ENCODE measurements at places on chromosomes 7 and 10.
A peak's percentile ranks its signal among the peaks of the same experiment; 100 is the strongest.

GRCh38 chr7:151717415-151717814 is 159.5 kb downstream of the PRKAG2 start:
- DNase-seq: no peak

- no peak for DNase-seq
Observed at GRCh38 chr7:142328551-142328950, 70.7 kb upstream of the PRSS58 start.

DNA sequence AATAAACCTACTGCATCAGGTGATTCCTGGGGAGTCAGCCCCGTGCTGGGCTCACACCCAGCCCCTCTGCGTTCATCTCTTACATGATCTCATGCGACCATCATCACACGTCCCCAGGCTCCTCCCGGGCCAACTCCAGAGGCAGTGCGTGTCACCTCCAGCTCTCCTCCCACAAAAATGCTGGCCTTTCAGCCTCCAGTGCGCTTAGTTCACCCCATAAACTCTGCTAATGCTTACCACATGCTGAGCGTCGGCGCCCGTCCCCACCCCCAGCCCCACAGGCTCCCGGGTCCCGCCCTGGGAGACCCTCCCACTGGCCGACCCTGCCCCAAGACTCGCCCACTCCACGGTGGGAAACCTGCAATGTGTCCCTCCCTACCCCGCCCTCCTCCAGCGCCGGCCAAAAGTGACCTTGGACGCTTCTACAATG is 816 bp upstream of the SDK1 start:
- peak; percentile 42 for DNase-seq

GRCh38 chr10:33056828-33057596 is 99.0 kb upstream of the ITGB1 start:
- DNase-seq: no peak

- no peak for DNase-seq
Observed at GRCh38 chr10:91313796-91314485, 93.5 kb downstream of the PCGF5 start.

GRCh38 chr7:46672861-46673260 is 751.8 kb upstream of the IGFBP3 start:
- no peak for DNase-seq

DNA sequence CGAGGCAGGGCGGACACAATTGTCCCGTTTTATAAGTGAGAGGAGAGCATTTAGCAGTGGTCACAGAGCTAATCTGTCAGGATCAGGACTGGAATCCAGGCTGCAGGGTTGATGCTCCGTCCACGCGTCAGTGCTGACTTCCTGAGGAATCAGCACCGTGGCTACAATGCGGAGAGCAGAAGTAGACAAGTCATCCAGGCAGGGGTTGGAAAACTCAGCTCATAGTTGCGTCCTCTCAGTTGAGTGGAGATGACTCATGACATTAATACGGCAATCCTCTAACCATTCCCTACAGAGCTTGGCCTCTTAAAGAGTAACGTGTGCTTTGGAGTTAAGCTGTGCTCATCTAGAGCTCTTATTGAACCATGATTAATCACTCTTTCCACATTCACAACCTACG is 17.1 kb upstream of the HTR5A start:
- peak; percentile 63 for DNase-seq

DNA sequence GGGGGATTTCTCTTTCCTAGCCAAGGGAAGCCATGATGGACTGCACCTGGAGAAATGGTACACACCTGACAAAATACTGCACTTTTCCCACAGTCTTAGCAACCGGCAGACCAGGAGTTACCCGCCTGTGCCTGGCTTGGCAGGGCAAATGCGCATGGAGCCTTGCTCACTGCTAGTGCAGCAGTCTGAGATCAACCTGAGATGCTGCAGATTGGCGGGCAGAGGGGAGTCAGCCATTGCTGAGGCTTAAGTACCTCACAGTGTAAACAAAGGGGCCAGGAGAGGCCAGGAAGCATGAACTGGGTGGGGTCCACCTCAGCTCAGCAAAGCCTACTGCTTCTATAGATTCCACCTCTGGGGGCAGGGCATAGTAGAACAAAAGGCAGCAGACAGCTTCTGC is 49.4 kb downstream of the OR13A1 start:
- no peak for DNase-seq

DNA sequence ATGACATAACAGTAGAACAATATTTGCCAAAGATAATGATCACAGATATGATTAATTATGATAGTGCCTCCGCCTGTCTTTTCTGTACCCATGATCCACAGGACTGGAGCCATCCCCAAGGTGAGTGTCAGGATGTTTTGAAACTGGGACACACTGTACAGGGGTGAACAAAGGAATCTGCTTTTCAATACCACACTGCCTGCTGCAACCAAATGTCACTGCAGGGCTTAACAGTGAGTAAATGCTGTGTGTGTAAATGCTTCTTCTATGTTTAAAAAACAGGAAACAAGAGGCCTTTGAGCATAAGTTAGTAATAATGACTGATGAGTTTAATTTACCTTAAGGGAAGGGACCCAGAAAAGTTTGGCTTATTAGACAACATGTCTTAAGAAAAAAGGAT is 65.2 kb downstream of the HBP1 start:
- no peak for DNase-seq

- no peak for DNase-seq
Observed at GRCh38 chr7:1103789-1104515, 16.0 kb downstream of the GPER1 start.

- DNase-seq: no peak
Observed at GRCh38 chr10:113656896-113657295, 6.9 kb downstream of the NRAP start.

DNA sequence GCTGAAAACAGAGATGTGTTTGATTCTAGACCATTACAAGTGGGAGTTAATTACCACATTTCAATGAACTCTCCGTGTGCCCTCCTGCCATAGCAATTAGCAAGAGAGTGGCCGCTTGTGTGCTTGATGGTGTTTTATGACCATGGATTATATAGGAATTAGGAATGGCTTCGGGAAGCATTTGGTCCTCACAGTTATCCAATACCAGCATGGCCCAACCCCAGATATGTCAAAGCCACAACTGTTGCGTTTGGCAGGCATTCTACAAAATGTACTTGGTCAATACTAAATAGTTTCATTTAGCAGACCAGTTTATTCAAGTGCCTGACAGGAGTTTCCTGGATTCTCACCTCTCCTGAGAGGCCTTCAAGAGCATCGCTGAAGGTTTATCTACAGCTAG is 509.0 kb upstream of the GALNT17 start:
- no peak for DNase-seq

DNA sequence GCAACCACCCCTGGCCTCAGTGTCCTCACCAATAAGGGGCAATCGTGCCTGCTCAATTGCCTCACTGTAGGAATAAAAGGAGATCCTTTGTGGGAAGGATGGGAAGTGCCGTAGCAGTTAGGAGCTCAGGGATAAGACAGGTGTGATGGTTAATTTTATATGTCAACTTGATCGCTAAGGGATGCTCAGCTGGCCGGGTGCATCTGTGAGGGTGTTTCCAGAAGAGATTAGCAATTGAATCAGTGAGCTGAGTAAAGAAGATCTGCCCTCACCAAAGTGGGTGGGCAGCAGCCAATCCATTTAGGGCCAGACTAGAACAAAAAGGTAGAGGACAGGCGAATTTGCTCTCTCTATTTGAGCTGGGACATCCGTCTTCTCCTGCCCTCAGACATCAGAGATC is 46.3 kb downstream of the BUB3 start:
- no peak for DNase-seq

- peak; percentile 39 for DNase-seq
Observed at GRCh38 chr7:7321681-7322080, 139.3 kb downstream of the C1GALT1 start.

GRCh38 chr10:109306698-109307097 is 616.6 kb downstream of the XPNPEP1 start:
- peak; percentile 26 for DNase-seq

All from M059J (cell line).